ENCODE measurements at places on chromosomes 6 and 20.

GRCh38 chr6:125586074-125586473 lies 163.4 kb upstream of the HEY2 start:
- no peak for DNase-seq

DNA sequence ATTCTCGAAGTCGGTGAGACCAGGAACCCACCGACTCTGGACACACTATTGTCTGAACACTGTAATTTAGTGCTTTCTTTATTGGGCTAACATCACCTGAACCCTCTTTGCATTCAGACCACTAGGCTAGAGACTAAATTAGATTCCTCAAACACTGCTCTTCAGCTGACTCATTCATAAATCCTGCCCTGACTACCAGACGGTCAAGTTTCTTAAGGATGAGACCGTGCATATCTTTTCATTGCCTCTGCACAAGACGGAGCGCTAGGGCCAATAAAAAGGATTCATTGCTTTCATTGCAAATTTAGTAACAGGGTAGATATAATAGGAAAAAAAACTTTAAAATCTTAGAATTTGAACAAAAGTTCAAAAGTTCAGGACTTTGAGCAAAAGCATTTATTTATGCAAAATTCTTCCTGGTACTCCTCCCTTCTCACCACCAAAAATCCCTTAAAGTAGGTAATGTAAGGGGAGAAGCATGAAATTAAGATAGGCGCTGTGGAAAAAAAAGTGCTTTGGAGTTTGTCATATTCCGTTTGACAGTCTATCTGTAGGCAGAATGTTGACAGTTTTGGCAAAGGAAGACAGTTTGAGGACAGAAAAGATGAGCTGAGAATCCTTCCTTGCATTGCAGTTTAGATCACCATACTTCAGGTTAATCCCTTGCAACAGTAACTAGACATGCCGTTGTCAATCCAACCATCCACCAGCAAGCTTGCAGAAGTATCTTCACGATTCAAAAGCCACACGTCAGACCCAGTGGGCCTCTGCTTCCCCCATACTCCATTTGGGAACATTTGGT lies 328.6 kb upstream of the JARID2 start:
- no peak for DNase-seq

GRCh38 chr6:94478133-94479005 lies 1059.0 kb upstream of the EPHA7 start:
- no peak for DNase-seq

DNA sequence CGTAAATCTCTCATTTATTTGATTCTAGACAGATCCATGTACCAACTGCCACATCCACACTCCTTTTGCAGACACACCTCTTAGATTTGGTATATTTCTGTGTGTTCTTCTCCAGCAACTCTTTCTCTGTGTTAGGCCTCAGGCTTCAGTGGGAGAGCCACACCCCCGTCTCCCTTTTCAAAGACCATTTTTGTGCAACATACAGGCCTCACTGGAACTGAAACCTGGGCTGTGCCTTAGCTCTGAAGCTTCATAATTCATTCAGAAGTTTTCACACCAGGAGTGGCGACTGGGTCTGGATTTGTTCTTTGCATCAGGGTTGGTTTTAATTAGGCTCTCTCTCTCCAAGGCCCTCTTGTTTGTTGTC lies 170.2 kb downstream of the THBS2 start:
- DNase-seq, result no peak

DNA sequence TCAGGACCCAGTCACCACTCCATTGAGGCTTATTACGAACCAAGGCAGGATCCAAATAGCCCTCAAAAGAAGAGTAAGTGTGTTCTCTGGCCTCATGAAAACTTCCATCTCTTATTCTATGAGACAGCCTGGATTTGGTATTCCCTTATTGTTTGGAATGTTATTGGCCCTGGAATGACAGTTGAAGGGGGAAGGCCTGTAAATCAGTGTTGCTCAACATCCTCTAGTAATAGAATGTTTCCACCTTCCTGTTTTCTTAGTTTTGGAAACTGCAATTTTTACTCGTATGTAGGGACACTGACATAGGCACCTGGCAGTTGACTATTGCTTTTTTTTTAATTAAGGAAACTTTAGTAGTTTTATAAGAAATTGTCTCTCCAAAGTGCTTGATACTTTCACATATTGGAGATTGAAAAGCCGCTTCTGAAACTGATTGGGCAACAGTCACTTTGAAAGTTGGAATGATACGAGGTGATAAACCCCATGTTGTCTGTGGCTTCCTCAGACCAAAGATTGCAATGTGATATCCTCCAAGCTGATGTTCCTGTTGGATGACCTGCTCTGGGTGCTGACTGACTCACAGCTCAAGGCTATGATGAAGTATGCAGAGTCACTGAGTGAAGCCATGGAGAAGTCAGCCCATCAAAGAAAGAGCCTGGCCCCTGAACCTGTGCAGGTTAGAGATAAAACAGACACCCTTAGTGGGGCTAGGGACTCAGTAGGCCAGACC lies 43.1 kb downstream of the BLTP3A start:
- DNase-seq, result no peak

- no peak for DNase-seq
These were observed 4.2 kb upstream of the RNASET2 start for GRCh38 chr6:166960609-166960978.

GRCh38 chr6:31497531-31498476 lies at the start of gene MICB:
TSS of gene MICB (plus strand) at chr6:31498145. CDS start at chr6:31498194, 49 bp downstream.
- no peak for DNase-seq

DNA sequence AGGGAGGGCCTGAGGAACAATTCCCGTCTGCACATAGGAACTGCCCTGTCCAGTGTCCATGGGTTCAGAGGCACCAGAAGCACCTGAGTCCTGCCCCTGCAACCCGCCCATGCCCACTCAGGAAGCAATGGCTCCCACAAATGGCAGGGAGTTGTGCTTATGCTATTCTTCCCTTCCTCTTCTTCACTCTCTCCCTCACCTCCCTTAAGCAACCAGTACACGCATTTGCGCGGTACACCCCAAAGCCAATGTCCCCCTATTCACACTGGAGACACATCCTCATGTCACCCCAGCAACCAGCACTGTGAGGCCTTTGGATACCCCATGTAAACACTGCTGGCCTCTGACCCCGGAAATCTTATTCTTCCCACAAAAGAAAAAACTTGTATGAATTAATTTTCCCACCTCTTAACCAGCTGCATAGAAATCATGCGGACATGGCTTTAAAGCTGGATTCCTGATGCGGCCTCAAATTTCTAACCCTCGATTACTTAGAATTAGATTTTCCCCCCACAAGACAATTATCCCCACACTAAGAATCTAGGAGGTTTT lies 30.9 kb downstream of the FYN start:
- no peak for DNase-seq

- DNase-seq, result no peak
These were observed 7.8 kb downstream of the TMC2 start for GRCh38 chr20:2544211-2544610.

DNA sequence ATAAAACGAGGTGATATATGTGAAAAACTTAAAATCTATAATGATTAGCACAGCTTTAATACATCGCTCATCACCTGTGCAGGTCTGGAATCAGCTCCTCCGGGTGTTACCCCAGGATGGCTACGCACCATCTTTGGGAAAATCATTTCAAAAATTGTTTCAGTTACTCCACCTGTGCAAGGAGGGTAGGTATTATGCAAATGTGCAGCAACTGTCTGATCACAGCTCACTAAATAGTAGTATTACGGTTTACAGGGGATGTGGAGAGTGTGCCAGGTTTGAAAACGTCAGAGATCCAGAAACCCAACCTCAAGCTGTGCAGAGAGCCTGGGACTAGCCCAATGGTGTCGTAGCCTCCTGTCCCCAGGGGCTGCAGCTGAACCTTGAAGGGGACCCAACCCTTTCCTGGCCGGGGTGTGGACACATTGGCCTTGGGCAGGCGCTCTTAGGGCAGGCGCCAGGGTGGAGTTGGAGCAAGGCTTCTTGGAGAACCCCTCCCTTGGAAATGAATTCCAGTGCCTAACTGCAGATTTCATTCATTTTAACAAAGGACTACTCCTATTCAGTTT lies 24.2 kb upstream of the SGK1 start:
- no peak for DNase-seq

DNA sequence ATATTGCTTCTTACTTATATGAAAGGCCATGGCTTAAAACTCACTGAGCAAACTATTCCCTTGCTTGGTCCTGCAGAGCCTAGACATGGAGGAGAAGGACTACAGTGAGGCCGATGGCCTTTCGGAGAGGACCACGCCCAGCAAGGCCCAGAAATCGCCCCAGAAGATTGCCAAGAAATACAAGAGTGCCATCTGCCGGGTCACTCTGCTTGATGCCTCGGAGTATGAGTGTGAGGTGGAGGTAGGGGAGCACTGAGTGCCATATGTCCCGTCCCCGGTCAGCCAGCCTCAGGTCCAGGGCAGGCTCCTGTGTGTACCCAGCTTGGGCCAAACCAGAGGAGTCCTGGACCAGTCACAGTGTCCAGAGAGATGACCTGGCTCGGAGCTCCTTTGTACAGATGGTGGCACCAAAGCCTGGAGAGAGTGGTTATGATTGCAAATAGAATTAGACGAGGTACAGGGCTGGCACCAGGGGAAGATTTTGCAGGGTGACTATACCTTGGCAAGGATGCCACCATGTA lies 21.0 kb downstream of the EPB41L1 start:
- no peak for DNase-seq

GRCh38 chr20:37535443-37536132 lies 7.9 kb upstream of the BLCAP start:
- DNase-seq, result no peak

- DNase-seq, result no peak
These were observed 22.0 kb upstream of the PREX1 start for GRCh38 chr20:48849779-48850178.

- no peak for DNase-seq
These were observed 60.2 kb downstream of the CTCFL start for GRCh38 chr20:57464642-57465211.

- no peak for DNase-seq
These were observed 802 bp upstream of the FERMT1 start for GRCh38 chr20:6123649-6124014.

- no peak for DNase-seq
These were observed 64.4 kb downstream of the TRERF1 start for GRCh38 chr6:42387336-42387735.

- no peak for DNase-seq
These were observed 55.7 kb upstream of the NOP56 start for GRCh38 chr20:2596673-2597279.

GRCh38 chr6:40743690-40744446 lies 156.7 kb upstream of the LRFN2 start:
- no peak for DNase-seq

GRCh38 chr20:32442630-32443373 lies 84.7 kb downstream of the ASXL1 start:
- no peak for DNase-seq

- no peak for DNase-seq
These were observed 158.3 kb downstream of the GRM4 start for GRCh38 chr6:33987531-33988021.

DNA sequence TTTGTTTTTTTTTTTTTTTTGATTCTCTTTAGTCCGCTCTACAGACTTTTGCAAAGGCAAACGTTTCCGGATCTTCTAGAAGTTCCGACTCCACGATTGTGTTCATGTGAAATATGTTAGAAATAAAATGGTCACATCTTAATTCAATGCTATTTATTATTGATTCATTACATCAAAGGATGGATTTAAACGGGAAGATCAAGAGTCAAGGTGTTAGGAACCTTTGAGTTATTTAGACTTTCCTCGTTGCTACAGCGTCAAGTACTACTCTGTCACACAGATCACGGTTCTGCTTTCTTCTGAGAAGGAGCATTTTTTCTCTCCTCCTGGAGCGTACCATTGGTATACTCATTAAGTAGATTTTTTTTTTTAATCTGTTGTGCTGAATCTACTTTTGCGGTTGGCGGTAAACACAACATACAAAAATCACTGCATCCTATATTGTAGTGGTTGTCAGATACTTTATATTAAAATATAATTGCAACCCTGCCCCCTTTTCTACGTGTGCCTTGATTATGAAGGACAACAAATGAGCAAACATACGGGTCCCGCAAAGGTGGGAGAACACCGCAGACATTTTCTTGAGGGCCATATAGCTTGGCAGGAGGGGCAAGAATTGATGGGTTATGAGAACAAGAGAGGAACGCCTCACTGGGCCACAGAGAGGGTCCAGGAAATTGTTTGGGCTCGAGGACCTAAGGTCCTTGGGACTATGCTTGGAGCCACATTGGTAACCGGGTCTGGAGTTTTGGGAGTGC lies 17.5 kb downstream of the HMGN4 start:
- DNase-seq, result no peak

DNA sequence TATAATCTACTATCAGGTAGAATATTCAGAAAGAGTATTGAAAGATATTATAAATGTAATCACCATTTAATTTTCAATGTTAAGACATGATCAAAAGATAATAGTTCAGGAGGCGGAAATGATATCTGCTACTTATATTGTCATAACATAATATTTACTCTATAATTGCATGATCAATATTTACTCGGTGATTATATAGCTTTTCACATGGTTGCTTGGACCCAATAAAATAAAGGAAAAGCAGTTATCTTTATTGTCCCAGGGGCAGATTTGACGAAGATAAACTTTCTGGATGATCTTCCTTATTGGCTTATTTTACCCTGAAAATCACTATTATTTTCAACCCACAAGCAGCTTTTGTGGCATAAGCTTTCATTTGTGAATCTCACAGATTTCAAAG lies 350.4 kb downstream of the HACE1 start:
- DNase-seq, result no peak

DNA sequence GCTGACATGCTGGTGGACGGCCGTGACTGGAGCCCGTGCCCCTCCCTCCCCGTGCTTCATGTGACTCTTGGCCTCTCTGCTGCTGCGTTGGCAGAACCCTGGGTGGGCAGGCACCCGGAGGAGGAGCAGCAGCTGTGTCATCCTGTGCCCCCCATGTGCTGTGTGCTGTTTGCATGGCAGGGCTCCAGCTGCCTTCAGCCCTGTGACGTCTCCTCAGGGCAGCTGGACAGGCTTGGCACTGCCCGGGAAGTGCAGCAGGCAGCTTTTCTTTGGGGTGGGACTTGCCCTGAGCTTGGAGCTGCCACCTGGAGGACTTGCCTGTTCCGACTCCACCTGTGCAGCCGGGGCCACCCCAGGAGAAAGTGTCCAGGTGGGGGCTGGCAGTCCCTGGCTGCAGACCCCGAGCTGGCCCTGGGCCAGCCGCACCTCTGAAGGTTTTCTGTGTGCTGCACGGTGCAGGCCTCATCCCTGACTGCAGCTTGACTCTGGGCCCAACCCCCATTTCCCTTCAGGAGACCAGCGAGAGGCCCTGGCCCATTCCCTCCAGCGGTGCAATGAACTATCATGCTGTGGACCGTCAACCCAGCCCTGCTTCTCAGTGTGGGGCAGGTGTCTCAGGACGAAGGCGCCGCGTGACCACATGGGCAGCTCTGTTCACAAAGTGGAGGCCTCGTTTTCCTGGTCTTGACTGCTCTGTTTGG lies 8.1 kb downstream of the NPBWR2 start:
- no peak for DNase-seq
